ENCODE measurements at places on chromosomes 11 and 22.

- DNase-seq: no peak
Observed at GRCh38 chr22:20808844-20809243, 34.9 kb downstream of the SERPIND1 start.

- DNase-seq: no peak
Observed at GRCh38 chr11:25396847-25397246, 900.0 kb downstream of the LUZP2 start.

DNA sequence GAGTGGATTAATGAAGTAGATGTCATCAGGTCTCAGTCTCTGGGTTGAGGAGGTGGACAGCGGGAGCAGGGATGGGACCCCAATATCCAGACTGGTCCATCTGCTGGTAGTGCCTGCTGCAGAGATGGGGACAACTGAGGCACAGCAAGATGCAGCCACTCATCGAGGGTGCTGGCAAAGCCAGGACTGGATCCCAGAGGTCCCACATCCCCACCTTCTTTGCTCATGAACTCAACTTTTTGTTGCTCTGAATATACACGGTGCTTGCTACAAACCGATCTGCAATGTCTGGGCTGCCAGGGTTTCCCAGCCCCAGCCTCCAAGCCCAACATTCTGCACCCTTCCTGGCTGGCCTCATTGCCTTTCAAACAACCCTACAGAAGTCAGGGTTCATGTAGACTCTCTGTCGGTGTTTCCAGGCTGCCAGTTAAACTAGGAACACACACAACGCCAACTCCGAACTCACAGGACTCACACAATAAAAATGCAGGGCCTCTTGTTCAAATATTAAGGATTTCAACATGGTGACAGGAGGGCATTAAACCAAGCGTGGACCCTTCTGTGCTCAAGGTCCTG, 168.2 kb downstream of the MN1 start:
- no peak for DNase-seq

GRCh38 chr22:21672107-21672629, 6.4 kb downstream of the PPIL2 start:
- DNase-seq: no peak

- DNase-seq: no peak
Observed at GRCh38 chr11:65787649-65788622, 1.1 kb downstream of the OVOL1 start.

DNA sequence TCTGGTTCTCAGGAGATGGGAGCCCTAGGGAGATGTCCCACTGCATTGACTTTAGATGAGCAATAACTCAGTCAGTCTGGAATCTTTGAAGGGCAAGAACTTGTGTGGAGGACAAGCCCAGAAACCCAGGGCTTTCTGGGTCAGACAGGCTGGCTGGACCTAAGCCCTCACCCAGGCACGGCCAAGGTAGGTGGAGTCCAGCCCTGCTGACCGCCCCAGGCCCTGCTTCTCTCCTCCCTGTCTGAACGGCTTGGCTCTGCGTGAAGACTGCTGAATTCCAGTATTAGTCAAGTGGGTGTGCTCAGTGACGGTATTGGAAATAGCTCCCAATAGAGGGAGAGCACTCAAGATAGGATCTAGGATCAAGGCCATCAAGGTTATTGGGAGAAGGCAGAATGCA, 6.1 kb downstream of the CXCR5 start:
- peak; percentile 42 for DNase-seq

- no peak for DNase-seq
Observed at GRCh38 chr22:25070956-25071355, 118.4 kb downstream of the KIAA1671 start.

GRCh38 chr11:77410076-77410827, 63.6 kb downstream of the PAK1 start:
- DNase-seq: no peak

Measured in hypothalamus (tissue), 51 donors.